ENCODE measurements at places on chromosomes 7 and 10. TPM values are rescaled to one million over a fixed set of nuclear protein-coding genes. Genes with fewer than 3 reads are reported as not detected.

DNA sequence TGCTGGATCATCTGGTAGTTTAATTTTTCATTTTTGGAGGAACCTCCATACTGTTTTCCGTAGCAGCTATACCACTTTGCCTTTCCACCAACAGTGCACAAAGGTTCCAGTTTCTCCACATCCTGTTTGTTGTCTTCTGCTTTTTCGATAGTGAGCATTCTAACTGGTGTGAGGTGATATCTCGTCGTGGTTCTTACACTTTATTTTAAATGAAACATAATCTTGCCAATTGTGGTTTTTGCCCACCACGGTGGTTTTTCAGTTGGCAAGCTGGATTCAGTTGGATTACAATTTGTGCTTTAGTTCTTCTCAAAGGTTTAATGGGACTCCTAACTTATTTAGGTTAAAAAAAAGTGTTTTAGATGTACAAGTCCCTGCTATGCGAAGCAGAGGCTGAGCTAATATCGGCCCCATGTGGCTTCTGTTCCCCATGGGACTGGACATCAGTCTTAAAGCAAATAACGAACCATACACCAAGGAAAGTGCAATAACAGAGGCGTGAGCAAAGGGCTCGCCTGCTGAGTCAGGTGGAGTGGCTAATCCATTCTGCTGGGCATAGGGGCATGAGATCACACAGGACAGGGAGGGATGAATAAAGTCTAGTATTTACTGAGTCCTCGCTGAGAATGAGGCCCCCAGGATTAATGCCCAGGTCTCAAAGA is 153.6 kb downstream of the AOAH start:
- H3K27ac ChIP-seq: no peak overlapping the region
- no peak for DNase-seq
- H3K4me1 ChIP-seq: no peaks in the 10 kb centered on the region
- no peaks in the 10 kb centered on the region for H3K27me3 ChIP-seq

DNA sequence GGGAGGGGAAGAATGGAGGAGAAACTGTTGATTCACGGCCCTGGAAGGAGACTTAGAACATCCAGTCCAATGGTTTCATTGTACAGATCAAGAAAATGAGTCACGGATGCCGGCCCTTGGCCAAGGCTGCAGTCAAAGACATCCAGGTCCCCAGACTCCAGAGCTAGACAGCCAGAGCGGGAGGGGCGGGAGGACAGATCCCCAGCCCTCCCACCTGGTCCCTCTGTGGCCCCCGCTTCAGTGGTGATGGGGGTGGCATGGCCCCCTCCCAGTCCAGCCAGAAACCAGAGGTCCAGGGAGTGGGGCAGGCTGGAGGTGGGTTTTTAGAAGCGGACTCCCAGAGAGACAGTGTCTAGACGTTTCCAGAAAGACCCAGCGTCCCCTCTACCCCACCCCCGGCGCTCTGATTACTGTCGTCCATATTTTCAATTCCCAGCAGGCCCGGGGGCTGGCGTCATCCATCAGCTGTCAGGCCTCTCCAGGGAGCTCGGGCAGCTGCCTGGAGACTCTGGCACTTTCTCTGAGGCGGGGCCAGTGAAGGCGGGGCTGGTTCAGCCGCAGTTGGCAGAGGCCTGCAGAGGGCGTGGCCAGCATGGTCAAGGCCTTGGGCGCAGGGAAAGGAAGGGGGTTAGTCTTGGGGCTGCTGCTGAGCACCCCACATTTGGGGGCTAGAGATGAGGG is 8.0 kb upstream of the HSPB1 start:
- H3K4me3 ChIP-seq: no peak overlapping the region
- peaks cover under 1% of the 10 kb centered on the region for H3K27me3 ChIP-seq
- H3K27ac ChIP-seq: peak overlapping the region; percentile 91
- no peaks in the 10 kb centered on the region for H3K36me3 ChIP-seq
- DNase-seq: peak; percentile 93
- peaks cover 32% of the 10 kb centered on the region for H3K4me1 ChIP-seq

- no peak overlapping the region for H3K4me3 ChIP-seq
- H3K27me3 ChIP-seq: no peaks in the 10 kb centered on the region
- H3K4me1 ChIP-seq: peaks cover 4% of the 10 kb centered on the region
- peaks cover 9% of the 10 kb centered on the region for H3K36me3 ChIP-seq
- no peak overlapping the region for H3K27ac ChIP-seq
- DNase-seq: no peak
These were observed 32.5 kb downstream of the COL1A2 start for GRCh38 chr7:94426980-94427875.

DNA sequence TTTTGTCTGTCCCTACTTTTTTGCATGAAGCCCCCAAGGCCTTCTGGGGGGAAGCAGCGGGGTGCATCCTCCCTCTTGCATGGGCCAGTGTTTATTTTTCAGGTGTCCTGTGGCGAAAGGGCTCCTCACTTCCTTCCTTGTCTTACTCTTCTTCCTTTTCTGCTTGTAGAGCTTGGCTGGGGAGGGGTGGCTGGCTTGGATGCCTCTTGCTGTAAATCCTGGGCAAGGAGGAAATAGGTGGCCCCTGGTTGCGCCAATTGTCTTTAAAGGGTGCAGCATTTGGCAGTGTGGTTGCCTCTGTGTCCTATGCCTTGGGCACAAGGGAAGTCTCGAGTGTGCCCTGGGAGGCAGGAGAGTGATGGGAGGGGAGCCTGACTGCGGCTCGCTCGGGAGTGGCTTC is 95.0 kb downstream of the SH2D4B start:
- H3K27ac ChIP-seq: no peak overlapping the region
- H3K27me3 ChIP-seq: no peaks in the 10 kb centered on the region
- no peak overlapping the region for H3K4me3 ChIP-seq
- H3K4me1 ChIP-seq: no peaks in the 10 kb centered on the region
- no peaks in the 10 kb centered on the region for H3K36me3 ChIP-seq

Gene FIGNL1
- polyA plus RNA-seq: 1.9 TPM

Gene TNRC18
- 43.0 TPM for polyA plus RNA-seq

GRCh38 chr10:87818505-87819288 is 671 bp upstream of the ATAD1 start:
- no peaks in the 10 kb centered on the region for H3K36me3 ChIP-seq
- peak overlapping the region; percentile 52 for H3K4me3 ChIP-seq
- peaks cover 17% of the 10 kb centered on the region for H3K4me1 ChIP-seq
- H3K27me3 ChIP-seq: no peaks in the 10 kb centered on the region
- peak overlapping the region; percentile 97 for H3K27ac ChIP-seq

DNA sequence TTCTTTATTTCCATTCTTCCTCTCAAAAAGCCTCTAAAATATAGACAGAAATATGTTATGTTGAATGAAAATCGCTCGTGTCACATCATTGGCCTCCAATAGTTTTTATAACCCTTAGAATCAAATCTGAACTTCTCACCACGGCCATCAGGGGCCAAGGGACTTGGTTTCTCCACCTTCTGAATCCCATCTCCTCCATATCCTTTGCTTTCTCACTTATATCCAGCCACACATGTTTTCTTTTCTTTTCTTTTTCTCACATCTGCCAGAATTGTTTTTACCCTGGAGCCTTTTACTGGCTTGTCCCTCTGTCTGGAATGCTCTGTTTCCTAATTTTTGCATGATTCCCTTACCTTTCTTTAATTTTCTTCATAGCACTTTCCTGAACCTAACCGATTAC is 95.6 kb downstream of the CD36 start:
- H3K36me3 ChIP-seq: no peaks in the 10 kb centered on the region
- no peaks in the 10 kb centered on the region for H3K4me1 ChIP-seq
- no peak for DNase-seq
- no peak overlapping the region for H3K4me3 ChIP-seq
- H3K27ac ChIP-seq: no peak overlapping the region

- no peaks in the 10 kb centered on the region for H3K4me1 ChIP-seq
- no peaks in the 10 kb centered on the region for H3K27me3 ChIP-seq
- peak overlapping the region; percentile 84 for H3K27ac ChIP-seq
- H3K4me3 ChIP-seq: no peak overlapping the region
- DNase-seq: no peak
These were observed 17.6 kb upstream of the ORAI2 start for GRCh38 chr7:102415685-102416225.

DNA sequence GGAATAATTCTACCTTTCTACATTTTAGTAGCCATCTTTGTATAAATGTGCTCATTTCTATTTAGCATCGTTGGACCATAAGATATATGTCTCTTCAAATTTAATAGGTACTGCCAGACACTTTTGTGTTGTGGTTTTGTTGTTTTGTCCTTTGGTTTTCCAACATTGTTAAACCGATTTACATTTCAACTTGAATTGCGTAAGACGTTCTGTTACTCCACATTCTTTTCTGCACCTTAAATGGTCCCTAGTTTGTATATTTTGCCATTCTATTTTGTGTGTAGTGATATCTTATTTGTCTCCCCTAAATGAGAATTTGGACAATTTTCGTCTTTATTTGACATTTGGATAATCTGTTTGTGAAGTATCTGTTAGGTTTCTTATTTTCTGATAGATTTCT is 1015.6 kb downstream of the NRG3 start:
- H3K27ac ChIP-seq: no peak overlapping the region
- DNase-seq: no peak
- H3K36me3 ChIP-seq: no peaks in the 10 kb centered on the region
- H3K27me3 ChIP-seq: no peaks in the 10 kb centered on the region

Gene RET
- 5.3 TPM for polyA plus RNA-seq

DNA sequence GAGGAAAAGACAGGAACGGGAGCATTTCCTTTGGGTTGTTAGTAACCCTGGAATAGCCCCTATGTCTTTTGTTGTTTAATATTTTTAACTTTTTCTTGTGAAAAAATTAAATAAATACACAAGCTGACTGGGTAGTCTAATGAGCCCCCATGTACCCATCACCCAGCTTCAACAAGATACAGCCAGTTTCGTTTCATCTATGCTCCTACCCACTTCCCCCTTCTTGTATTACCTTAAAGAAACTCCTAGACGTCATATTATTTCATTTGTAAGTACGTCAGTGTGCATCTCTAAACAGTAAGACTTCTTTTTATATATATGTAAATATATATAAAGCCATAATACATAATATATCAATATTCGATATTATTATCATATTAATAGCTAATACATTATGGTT is 42.8 kb upstream of the NUB1 start:
- no peaks in the 10 kb centered on the region for H3K4me1 ChIP-seq
- no peaks in the 10 kb centered on the region for H3K27me3 ChIP-seq
- H3K4me3 ChIP-seq: no peak overlapping the region
- DNase-seq: no peak
- no peaks in the 10 kb centered on the region for H3K36me3 ChIP-seq

- no peak for DNase-seq
- H3K27me3 ChIP-seq: no peaks in the 10 kb centered on the region
- no peak overlapping the region for H3K27ac ChIP-seq
- H3K4me1 ChIP-seq: no peaks in the 10 kb centered on the region
- no peaks in the 10 kb centered on the region for H3K36me3 ChIP-seq
These were observed 529.1 kb downstream of the TCERG1L start for GRCh38 chr10:130782467-130782866.

Gene GRID2IP
- polyA plus RNA-seq: not detected

Gene OTUD1
- 15.5 TPM for polyA plus RNA-seq

Gene SPDYE2
- polyA plus RNA-seq: 0.04 TPM

- no peaks in the 10 kb centered on the region for H3K4me1 ChIP-seq
- no peak for DNase-seq
- H3K27ac ChIP-seq: no peak overlapping the region
- H3K27me3 ChIP-seq: no peaks in the 10 kb centered on the region
- no peak overlapping the region for H3K4me3 ChIP-seq
These were observed 23.2 kb downstream of the PLAC9 start for GRCh38 chr10:80155696-80156215.

Gene TSPAN15
- polyA plus RNA-seq: 47.0 TPM

GRCh38 chr7:10632712-10633111 is 341.0 kb upstream of the PHF14 start:
- no peaks in the 10 kb centered on the region for H3K36me3 ChIP-seq
- no peak for DNase-seq
- no peak overlapping the region for H3K4me3 ChIP-seq
- H3K4me1 ChIP-seq: no peaks in the 10 kb centered on the region
- H3K27me3 ChIP-seq: no peaks in the 10 kb centered on the region
- H3K27ac ChIP-seq: no peak overlapping the region

Measured in small intestine (tissue), 16 donors.